ENCODE measurements at places on chromosomes 5 and 9. TPM values are rescaled to one million over a fixed set of nuclear protein-coding genes. Genes with fewer than 3 reads are reported as not detected.

The LAMC3 gene
- 2.4 TPM for total RNA-seq

The GBA2 gene
- 32.7 TPM for total RNA-seq

- peak; percentile 83 for DNase-seq
Observed at GRCh38 chr5:32489791-32490562, 45.4 kb upstream of the ZFR start.

DNA sequence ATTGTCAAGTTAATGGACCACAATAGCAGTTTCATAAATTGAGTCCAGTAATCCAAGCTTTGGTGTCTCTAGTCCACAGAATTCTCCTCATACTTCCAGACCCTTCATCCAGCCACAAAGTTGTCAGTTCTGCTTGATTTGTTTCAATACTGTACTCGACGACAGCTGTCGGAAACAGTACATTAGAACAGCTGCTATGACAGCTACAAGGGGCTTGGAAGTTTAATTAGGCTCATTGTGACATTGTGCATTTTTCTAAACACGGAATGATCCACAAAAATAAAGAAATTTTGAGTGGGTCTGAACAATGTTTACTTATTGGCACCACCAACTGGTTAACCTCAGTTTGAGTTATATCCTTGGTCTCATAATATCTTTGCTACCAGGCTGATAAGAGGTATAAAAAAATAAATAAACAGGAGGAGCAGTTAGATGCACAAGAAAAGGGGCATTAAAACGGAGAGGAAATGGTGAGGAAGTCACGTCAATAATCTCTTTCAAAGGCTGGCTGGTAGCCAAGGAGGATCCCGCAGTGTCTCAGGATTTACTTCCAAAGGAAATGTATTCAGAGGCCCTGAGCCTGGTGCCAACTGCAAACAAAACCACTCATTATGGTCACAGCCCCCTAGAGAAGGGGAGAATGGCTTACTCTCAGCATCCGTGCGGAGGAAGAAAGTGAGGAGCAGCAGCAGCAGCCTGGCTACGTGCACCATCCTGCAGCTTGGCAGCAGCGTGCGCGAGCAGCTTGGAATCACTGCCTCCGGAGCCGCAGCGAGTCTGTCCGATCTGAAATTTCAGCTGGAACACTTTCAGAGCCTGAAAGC, 933.8 kb upstream of the DMAC1 start:
- DNase-seq: peak; percentile 1

- DNase-seq: no peak
Observed at GRCh38 chr5:73354406-73354805, 94.2 kb downstream of the FOXD1 start.

The SPRY4 gene
- total RNA-seq: 3.9 TPM

DNA sequence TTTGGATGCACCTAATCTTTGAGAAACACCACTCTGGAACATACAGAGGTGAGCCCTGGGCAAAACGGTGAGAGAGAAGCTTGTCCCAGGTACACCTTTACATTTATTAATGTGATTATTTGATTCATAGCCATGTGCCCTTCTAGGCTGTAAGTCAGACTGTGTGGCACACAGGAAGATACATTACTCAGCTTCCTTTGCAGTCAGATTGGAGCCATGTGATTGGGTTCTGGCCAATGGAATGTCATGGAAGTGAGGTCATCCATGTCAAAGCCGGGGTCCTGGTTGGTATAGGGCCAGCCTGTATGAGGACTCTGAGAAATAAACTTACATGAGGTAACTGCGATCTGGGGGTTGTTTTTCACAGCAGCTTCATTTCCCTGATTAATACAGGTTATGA, 106.8 kb upstream of the CD180 start:
- DNase-seq: peak; percentile 69

GRCh38 chr5:152912924-152913323, 507.8 kb upstream of the NMUR2 start:
- DNase-seq: no peak

DNA sequence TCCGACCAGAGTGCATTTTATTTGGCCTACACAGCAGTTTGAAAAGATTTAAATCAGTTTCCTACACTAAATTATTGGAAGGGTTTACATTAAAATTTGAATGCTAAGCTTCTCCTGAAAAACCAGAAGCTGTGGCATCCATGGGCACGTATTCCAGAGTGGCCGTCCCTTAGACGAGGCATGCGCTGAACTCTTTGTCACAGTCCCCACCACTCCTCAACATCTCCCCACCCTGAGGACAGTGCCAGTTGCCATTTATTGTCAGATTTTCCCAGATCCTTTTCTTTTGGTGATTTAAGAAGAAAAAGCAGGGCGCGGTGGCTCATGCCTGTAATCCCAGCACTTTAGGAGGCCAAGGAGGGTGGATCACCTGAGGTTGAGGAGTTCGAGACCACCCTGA, 39.9 kb upstream of the UNC5A start:
- DNase-seq: no peak

- no peak for DNase-seq
Observed at GRCh38 chr9:121194730-121195129, 6.9 kb downstream of the RAB14 start.

DNA sequence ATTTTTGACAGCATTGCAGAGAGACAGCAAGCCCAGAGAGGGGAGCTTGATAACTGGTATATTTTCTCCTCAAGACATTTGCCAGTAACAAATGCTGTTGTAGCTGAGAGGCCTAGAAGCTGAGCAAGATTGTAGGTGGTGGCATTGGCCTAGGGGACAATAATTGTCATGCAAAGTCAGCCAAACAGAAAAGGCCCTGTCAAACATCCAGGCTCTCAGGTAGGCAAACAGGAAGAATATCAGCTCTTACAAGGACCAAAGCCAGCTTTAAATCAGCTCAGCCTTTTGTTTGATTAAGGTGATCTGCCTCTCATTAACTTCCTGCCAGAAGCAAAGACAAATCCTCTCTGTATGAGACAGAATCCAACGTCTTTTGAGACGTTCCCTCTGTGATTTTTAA, 29.7 kb upstream of the BARX1 start:
- DNase-seq: no peak

DNA sequence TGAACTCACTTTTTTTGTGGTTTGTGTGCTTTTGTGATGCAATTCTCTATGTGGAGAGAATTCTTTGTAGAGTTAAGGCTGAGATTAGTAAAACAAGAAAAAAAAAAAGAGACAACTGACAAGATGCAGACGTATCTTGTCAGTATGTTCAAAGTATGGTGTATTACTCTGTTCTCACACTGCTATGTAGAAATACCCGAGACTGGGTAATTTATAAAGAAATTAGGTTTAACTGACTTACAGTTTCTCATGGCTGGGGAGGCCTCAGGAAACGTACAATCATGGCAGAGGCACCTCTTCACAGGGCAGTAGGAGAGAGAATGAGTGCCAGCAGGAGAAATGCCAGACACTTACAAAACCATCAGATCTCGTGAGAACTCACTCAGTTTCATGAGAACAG, 475.2 kb upstream of the CDH18 start:
- DNase-seq: no peak

The SLC6A19 gene
- not detected for total RNA-seq

GRCh38 chr5:31047007-31047406, 146.5 kb upstream of the CDH6 start:
- DNase-seq: no peak
